ENCODE measurements at places on chromosomes 3 and 15. TPM values are rescaled to one million over a fixed set of nuclear protein-coding genes. Genes with fewer than 3 reads are reported as not detected.

The TM2D3 gene
- polyA plus RNA-seq, result 39.9 TPM

The SEC22C gene
- polyA plus RNA-seq, result 28.7 TPM

The MEGF11 gene
- polyA plus RNA-seq, result not detected

The UACA gene
- 0.63 TPM for polyA plus RNA-seq

The OXTR gene
- not detected for polyA plus RNA-seq

The CXCR6 gene
- 8.5 TPM for polyA plus RNA-seq

The GADL1 gene
- polyA plus RNA-seq, result not detected

The CPLX3 gene
- polyA plus RNA-seq, result not detected

The CFAP91 gene
- not detected for polyA plus RNA-seq

The GOLGA8B gene
- polyA plus RNA-seq, result 2.5 TPM

The ADAMTS9 gene
- not detected for polyA plus RNA-seq

The KLHL40 gene
- not detected for polyA plus RNA-seq

The EBLN2 gene
- polyA plus RNA-seq, result 0.18 TPM

The GREM1 gene
- polyA plus RNA-seq, result not detected

The PP2D1 gene
- polyA plus RNA-seq, result 0.34 TPM

The IQCF5 gene
- not detected for polyA plus RNA-seq

The LRRIQ4 gene
- not detected for polyA plus RNA-seq

All from immature natural killer cell (primary cell).